ENCODE measurements at places on chromosomes 5 and 9.

GRCh38 chr9:85914108-85914507 lies 26.8 kb upstream of the NAA35 start:
- H3K4me1 ChIP-seq: no peaks in the 10 kb centered on the region
- no peaks in the 10 kb centered on the region for H3K27me3 ChIP-seq
- H3K27ac ChIP-seq: no peak overlapping the region
- no peaks in the 10 kb centered on the region for H3K36me3 ChIP-seq
- no peak for DNase-seq

GRCh38 chr5:82158755-82159413 lies 119.3 kb downstream of the RPS23 start:
- H3K27ac ChIP-seq: no peak overlapping the region
- H3K4me1 ChIP-seq: no peaks in the 10 kb centered on the region
- H3K36me3 ChIP-seq: no peaks in the 10 kb centered on the region
- no peak for DNase-seq

- no peak for DNase-seq
- H3K4me3 ChIP-seq: no peak overlapping the region
- H3K27ac ChIP-seq: no peak overlapping the region
- H3K36me3 ChIP-seq: no peaks in the 10 kb centered on the region
- no peaks in the 10 kb centered on the region for H3K4me1 ChIP-seq
Measured at GRCh38 chr5:160769301-160769700, 82.7 kb downstream of the ATP10B start.

DNA sequence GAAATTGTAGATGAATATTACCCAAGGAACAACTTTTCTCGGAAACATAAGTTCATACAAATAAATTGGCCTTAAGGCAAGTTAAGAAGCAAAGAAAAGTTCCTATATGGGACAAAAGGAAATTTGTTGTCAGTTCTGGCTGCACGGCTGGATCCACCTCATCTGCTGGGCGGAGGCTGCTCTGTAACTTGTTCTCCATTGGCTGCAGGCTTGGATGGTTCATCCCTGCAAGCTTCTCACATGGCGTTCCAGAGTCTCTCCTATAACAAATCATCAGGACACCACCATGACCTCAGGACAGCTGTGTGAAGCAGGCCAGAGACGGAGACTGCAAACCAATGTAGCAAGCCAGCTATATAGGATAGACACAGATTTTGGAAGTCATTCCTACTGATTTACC lies 81.4 kb upstream of the DAB2 start:
- H3K27ac ChIP-seq: no peak overlapping the region
- H3K4me3 ChIP-seq: no peak overlapping the region
- no peaks in the 10 kb centered on the region for H3K27me3 ChIP-seq
- H3K36me3 ChIP-seq: no peaks in the 10 kb centered on the region
- H3K4me1 ChIP-seq: no peaks in the 10 kb centered on the region

DNA sequence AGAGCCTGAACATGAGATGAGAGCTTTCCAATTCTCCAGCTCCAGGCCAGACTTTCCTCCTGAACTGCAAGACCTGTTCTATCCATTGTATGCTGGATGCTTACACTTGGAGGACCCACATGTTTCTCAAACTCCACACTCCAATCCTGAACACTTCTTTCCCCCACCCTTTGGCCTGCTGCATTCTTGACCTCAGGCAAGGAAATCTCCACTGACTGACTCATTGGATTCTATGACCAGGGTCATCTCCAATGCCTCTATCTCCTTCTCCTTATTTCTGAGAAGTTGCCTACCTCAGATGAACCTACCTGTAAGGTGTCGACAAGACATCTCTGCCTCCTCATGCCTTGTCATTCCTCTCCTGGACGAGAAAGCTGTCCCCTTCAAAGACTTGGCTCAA lies 153.6 kb downstream of the CRB2 start:
- H3K36me3 ChIP-seq: no peaks in the 10 kb centered on the region
- no peak overlapping the region for H3K27ac ChIP-seq
- DNase-seq: no peak

GRCh38 chr9:5938449-5938848 lies 47.8 kb downstream of the MLANA start:
- no peak overlapping the region for H3K27ac ChIP-seq
- H3K36me3 ChIP-seq: peaks cover 4% of the 10 kb centered on the region

DNA sequence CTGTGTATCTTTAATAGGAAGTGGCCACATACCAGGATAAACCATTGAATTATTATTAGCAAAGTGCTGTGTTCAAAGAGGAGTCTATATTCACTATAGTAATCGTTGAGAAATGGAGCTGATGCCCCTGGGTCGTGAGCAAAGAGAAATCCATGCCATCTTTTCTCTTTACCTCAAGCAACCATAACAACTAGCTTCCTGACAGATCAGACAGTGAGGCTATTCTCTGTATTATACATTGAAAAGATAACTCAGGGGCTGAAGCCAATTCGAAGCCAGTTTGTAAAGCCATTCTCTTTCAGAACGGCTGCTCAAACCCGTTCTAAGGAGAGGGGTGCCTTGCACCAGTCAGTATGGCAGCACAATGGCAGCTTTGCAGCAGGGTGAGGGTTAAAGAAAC lies 680.6 kb downstream of the SEMA5A start:
- DNase-seq: no peak
- H3K36me3 ChIP-seq: no peaks in the 10 kb centered on the region
- H3K27me3 ChIP-seq: no peaks in the 10 kb centered on the region
- no peaks in the 10 kb centered on the region for H3K4me1 ChIP-seq

GRCh38 chr5:121366515-121366914 lies 485.2 kb upstream of the FTMT start:
- DNase-seq: no peak
- no peaks in the 10 kb centered on the region for H3K36me3 ChIP-seq
- no peaks in the 10 kb centered on the region for H3K27me3 ChIP-seq
- H3K4me1 ChIP-seq: no peaks in the 10 kb centered on the region
- no peak overlapping the region for H3K4me3 ChIP-seq
- H3K27ac ChIP-seq: no peak overlapping the region

DNA sequence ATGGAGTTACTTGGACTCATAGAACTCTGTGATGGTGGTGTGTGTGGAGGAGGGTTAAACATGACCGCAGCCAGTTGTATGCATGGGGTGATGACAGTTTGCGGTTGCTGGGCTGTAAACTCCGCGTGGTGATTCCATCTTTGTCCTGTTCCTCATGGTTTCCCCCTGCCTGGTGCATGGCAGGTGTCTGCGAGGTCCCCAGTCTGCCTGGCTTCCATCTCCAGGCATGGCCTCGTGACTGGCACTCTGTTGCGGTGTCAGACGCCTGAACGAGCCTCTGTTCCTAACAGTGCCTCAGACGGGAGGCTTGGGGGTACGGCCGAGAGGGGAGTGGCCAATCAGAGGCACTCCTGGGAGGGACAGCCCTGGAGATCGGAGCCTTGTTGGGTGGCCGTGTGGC lies 33.9 kb upstream of the SH3PXD2B start:
- H3K4me3 ChIP-seq: no peak overlapping the region
- no peak overlapping the region for H3K27ac ChIP-seq
- no peaks in the 10 kb centered on the region for H3K36me3 ChIP-seq
- no peaks in the 10 kb centered on the region for H3K27me3 ChIP-seq

GRCh38 chr5:14674983-14675854 lies 10.7 kb downstream of the OTULIN start:
- peaks cover 36% of the 10 kb centered on the region for H3K36me3 ChIP-seq
- peak overlapping the region; percentile 2 for H3K27ac ChIP-seq
- no peaks in the 10 kb centered on the region for H3K27me3 ChIP-seq
- H3K4me1 ChIP-seq: peaks cover 40% of the 10 kb centered on the region
- no peak for DNase-seq

DNA sequence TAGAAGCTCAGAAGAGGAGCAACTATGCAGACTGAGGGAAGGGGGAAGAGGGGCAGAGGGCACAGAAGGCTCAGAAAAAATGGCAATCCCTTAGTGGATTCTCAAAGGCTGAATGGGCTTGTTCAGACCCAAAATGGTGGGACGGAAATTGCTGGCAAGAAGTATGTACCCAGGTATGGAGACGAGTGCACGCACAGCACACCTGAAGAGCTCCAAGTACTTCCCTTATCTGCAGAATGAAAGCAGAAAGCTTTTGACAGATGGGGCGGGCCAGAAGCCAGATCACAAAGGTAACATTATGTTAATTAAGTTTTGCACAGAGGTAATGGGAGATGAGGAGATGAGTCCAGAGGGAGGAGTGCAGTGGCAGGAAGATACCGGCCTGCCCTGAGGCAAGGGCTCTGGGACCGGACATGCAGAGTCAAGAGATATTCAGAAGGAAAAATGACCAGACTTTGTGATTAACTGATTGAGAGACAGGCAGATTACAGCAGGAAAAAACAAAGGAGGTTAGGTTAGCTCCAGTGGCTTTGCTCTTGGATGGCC lies 138.1 kb upstream of the PIK3R1 start:
- no peak overlapping the region for H3K27ac ChIP-seq
- no peak overlapping the region for H3K4me3 ChIP-seq
- no peaks in the 10 kb centered on the region for H3K4me1 ChIP-seq
- no peaks in the 10 kb centered on the region for H3K36me3 ChIP-seq
- DNase-seq: no peak
- no peaks in the 10 kb centered on the region for H3K27me3 ChIP-seq

DNA sequence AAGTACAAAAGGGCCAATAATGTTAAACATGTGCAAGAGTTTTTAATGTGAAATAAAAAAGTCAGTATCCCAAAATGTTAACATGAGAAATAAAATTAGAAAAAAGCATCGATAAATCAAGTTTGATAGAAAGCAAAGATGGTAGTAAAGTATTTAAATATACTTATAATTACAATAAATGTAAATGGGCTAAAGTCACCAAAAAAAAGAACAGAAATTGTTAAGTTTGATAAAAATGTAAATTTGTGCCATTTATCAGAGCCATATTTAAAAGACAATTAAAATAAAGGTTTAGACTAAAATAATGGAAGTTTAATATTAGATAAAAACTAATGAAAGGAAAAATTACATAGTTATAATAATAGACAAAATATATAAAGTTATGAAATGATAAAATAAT lies 500.5 kb downstream of the TMEM232 start:
- no peak overlapping the region for H3K27ac ChIP-seq
- H3K27me3 ChIP-seq: no peaks in the 10 kb centered on the region
- H3K4me3 ChIP-seq: no peak overlapping the region
- no peaks in the 10 kb centered on the region for H3K4me1 ChIP-seq

DNA sequence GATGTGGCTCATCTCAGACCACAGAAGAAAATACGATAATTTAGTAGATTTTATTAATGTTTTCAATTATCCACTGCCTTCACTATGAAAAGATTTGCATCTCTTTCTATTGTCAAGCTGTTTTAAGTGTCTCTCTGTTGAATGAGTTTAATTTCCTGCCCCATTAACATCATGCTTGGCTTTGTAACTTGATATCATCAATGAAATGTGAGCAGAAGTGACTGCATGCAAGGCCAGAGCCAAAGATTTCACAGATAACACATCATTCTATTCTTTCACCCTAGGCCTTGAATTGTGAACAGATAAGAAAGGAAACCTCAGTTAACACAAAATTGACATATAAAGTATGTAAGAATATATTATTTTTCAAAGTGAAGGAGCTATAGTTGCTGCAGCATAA lies 986.4 kb upstream of the CDH18 start:
- H3K4me1 ChIP-seq: no peaks in the 10 kb centered on the region
- H3K27ac ChIP-seq: no peak overlapping the region
- H3K4me3 ChIP-seq: no peak overlapping the region
- H3K36me3 ChIP-seq: no peaks in the 10 kb centered on the region
- no peaks in the 10 kb centered on the region for H3K27me3 ChIP-seq

GRCh38 chr9:125404733-125405132 lies 143.1 kb downstream of the GAPVD1 start:
- H3K36me3 ChIP-seq: no peaks in the 10 kb centered on the region
- H3K4me3 ChIP-seq: no peak overlapping the region
- H3K27ac ChIP-seq: no peak overlapping the region
- H3K27me3 ChIP-seq: peaks cover 8% of the 10 kb centered on the region
- peaks cover 14% of the 10 kb centered on the region for H3K4me1 ChIP-seq

GRCh38 chr5:129459777-129460671 lies at the start of gene ADAMTS19:
Gene ADAMTS19, plus strand, starts transcription at chr5:129460298. Its CDS starts 94 bp downstream, at chr5:129460392.
- no peaks in the 10 kb centered on the region for H3K36me3 ChIP-seq
- H3K4me1 ChIP-seq: no peaks in the 10 kb centered on the region
- H3K4me3 ChIP-seq: no peak within 1 kb of the TSS
- DNase-seq: no peak

- H3K4me1 ChIP-seq: no peaks in the 10 kb centered on the region
- no peak for DNase-seq
- H3K27me3 ChIP-seq: no peaks in the 10 kb centered on the region
- no peak overlapping the region for H3K27ac ChIP-seq
- H3K4me3 ChIP-seq: no peak overlapping the region
Measured at GRCh38 chr9:32161209-32161608, 223.2 kb upstream of the ACO1 start.

DNA sequence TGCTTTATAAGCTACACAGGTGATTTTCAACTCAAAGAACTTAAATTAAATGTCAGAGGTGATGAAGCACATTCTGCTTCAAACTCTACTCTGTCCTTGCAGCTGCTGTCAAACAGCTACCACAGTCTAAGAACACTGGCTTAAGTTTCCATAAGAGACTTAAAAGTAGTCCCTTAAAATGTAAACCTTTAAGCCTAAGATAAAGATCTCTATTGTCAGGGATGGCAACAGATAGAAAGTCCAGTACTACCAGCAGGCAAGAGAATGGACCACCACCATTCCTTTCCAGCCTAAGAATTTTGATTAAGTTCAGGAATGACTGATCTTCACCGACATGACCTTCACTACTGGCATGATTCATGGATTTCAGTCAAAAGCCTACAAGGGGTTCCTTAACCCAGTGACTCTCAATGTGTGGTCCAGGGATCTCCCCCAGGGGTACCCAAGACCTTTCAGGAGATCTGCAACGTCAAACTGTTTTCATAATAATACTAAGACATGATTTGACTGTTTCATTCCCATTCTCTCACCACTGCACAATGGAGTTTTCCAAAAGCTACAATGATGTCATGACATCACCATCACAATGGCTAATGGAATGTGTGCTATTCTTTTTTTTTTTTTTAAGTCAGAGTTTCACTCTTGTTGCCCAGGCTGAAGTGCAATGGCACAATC lies 41.1 kb upstream of the PLPP6 start:
- no peaks in the 10 kb centered on the region for H3K27me3 ChIP-seq
- H3K36me3 ChIP-seq: no peaks in the 10 kb centered on the region
- H3K27ac ChIP-seq: no peak overlapping the region

DNA sequence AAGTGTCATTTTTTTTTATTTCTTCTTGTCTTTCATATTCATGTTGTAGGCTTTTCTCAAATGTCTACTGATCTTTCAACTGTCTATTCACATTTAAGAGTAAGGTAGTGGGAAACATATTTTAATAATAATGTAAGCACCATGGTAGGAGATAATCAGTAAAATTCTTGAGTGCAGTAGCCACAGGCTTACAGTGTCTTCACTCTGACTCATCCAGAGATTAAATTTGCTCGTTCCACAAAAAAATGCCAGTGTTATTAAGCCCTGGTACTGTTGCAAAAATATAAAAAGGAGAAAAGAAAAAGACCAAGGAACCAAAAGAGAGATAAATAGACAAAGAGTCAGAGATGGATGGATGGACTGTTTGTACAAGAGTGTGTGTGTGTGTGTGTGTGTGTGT lies 43.0 kb downstream of the PARP8 start:
- no peak for DNase-seq
- no peak overlapping the region for H3K4me3 ChIP-seq
- peaks cover 22% of the 10 kb centered on the region for H3K4me1 ChIP-seq
- peak overlapping the region; percentile 30 for H3K27ac ChIP-seq

- H3K4me1 ChIP-seq: no peaks in the 10 kb centered on the region
- H3K4me3 ChIP-seq: no peak overlapping the region
- no peak for DNase-seq
- no peaks in the 10 kb centered on the region for H3K36me3 ChIP-seq
- no peaks in the 10 kb centered on the region for H3K27me3 ChIP-seq
Measured at GRCh38 chr9:95171001-95171400, 146.5 kb downstream of the FANCC start.
